ENCODE measurements at places on chromosomes 16 and 17.

DNA sequence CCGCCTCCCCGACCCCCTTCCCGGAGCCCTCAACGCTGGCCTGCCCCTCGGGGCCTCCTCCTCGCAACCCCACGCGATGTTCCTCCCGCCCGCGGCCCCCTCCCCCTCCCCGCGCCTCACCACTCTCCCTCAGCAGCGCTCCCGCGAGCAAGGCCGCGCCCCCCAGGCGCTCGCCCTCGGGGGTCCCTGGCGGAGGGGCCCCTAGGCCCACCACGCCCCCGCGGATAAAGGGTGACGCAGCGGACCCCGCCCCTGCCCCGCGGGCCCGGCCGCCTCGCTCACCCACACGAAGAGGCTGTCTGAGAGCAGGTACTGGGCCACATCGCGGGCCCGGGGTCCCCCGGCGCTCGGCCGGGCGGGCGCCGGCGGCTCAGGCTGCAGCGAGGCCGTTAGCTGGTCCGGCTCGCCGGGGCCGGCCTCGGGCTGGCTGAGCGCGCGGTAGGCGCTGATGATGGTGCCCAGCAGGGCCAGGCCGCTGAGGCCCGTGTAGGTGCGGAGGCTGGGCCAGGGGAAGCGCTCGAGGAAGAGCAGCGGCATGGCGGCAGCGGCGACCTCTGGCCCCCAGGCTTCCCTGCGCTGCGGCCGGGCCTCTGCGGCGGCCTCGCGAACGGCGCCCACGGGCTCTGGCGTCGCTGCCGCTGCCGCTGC is 430 bp downstream of the AMFR start:
- peak; percentile 72 for DNase-seq

DNA sequence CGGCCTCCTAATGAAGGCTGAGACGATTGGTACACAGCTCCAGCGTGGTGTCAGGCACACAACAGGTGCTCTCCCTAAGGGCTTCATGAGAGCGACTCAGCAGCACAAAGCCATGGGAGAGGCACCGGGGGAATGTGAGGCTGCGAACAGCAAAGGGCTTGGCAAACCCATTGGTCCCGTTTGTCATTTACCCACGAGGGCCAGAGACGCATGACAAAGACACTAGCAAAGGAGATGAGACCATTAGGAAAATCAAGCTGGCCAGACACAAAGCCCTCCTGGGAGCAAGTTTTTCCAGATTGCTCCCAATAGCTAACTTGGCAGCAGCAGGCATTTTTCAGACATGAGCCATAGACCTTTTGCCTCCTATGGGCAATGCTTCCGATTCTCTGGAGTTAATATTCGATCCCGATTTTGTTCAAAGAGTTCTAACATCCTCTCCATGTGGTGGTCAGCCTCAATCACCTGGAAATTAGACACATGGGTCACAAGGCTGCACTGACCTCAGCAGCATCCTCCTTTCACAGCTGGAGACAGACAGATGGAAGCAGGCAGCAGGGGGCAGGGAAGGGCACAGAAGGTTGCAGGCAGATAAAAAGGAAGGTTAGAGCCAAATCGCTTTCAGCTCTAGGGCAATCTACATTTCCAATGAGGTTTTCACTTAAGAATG is 38.2 kb downstream of the TK2 start:
- no peak for DNase-seq

GRCh38 chr16:1602285-1602684 is 9.6 kb downstream of the IFT140 start:
- DNase-seq: no peak

- DNase-seq: no peak
Measured at GRCh38 chr16:86902656-86903001, 324.3 kb downstream of the FOXL1 start.

DNA sequence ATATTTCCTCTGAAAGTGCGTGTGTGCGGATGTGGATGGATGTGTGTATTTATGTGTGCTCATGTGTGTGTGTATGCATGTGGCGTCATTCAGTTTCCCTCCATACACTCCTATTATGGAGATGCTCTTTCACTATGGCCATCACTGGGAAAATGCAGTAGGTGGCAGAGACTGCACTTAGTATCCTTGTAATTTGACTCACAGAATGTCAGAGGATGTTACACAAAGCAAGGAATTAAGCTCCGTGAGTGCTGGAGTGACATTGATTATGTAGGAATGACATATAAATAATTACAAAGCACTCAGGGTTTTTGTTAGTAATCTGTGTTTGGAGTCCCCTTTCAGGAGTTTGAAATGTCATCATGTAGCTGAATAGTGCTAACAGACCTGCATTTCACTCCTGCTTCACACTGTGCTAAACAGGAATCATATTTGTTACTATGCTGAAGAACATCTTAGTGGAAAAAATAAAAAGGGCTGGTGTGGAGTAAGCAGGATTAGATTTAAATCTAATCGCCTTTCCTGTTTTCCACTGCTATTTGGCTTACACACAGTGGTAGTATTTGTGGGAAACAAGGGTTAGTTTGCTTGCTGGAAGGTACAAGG is 59.6 kb downstream of the HS3ST4 start:
- no peak for DNase-seq

- DNase-seq: no peak
Measured at GRCh38 chr17:36475346-36475970, 11.0 kb upstream of the ZNHIT3 start.

DNA sequence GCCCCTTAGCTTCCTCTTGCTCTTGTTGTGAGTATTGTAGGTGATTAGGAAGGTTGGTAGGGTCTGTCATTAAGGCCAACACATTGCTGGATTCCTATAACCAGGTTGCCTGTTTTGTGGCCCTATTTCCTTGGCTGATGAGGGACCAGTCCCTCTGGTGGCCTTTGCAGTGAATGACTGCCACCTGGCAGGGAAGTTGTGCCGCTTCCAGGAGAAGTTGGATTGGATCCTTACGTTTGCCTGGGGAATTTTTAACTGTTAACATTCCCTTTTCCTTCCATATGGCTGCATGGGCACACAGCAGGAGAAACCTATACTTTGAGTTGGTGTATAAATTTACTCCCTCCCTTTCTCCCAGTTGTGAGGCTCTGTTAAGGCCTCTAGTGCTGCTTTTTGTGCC is 32.4 kb downstream of the LCMT1 start:
- DNase-seq: peak; percentile 39

Data from D341Med (cell line).